ENCODE measurements at places on chromosomes 5 and 9.

DNA sequence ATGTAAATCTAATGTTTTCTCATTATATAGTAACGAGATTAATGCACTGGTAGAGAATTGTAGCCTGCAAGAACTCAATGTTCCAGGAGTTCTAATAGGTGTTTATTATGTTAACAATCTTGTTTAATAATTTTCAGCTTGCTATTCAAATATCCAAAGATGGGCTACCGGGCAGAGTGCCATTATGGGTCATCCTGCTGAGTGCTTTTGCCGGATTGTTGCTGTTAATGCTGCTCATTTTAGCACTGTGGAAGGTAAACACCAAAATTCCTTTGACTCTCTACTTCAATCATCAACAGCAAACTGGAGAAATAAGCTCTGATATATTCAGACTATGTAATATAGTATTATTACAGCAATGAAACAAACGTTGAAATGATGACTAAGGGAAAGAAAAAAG lies 41.9 kb upstream of the ITGA2 start:
- DNase-seq = no peak

DNA sequence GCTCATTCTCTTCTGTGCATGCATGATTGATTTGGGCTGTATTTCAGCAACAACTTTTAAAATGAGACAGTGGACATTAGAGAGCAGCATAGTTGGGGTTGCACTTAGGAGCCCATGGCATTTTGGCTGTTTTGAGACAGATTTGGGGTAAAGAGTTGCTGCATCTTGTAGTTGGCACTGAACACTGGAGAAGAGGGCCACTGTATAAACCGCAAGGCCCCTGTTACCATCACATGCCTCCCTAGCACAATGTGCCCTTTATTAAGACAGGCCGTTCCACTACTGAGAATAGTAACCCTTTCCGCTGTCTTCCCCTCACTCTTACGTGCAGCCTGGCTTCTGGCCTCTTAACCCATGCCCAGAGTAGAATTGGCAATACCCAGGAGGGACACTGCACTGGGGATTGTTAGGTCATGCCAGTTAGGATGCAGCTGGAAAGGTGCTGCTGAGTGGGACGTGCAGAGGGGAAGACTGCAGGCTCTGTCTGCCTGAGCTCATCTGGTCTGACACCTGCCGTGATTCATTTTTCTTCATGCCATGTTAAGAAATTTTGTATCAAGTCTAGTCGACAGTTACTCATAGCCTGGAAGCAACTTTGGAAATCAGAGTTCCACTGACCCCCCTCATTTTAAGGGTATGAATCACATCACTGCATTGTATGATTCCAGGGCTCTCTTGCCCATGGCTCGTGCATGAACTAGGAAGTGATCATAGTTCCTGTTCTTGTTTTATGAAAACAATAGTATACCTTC lies 146.9 kb upstream of the DMRT1 start:
- no peak for DNase-seq

DNA sequence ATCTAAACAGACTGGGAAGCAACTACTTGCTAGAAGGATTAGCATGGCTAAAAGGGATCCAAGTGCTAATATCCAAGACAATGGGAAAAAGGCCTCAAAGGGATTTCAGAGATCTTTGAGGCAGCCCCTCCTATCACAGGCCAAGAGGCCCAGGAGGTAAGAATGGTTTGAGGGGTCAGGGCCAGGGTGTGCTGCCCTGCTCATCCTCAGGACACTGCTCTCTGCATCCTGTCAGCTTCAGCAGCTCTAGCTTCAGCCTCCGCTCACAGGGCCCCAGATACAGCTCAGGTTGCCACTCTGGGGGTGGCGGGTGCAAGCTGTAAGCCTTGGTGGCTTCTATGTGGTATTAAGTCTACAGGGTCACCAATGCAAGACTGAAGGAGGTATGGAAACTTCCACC lies 278.7 kb downstream of the PARP8 start:
- no peak for DNase-seq

GRCh38 chr5:142304013-142304701 lies 20.7 kb downstream of the SPRY4 start:
- no peak for DNase-seq

DNA sequence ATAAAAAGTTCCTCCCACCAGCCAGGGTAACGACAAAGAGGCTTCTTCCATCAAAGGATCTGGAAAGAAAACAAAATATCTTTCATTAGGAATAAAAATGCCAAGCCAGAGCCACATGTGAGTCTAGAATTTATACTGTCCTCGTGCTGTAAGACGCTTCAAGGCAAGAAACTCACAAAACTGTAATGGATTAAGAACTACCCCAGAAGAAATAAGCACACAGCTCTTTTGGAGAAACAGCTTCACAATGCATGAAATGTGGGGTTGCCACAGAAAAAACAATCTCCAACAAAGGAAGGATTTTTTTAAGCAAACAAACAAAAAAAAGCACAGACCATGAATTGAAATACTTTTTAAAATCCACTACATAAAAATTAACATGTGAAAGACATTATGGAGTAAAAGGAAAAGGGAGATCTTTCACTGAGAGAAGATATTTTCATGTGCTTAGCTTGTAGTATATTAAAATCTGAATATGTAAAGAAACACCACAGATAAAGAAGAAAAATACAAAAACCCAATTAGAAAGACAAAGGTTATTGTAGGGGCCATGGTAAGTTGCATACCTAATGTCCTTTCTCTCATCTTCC lies 140.5 kb upstream of the NFIL3 start:
- no peak for DNase-seq

GRCh38 chr9:99385814-99386279 lies 163.8 kb downstream of the SEC61B start:
- no peak for DNase-seq

DNA sequence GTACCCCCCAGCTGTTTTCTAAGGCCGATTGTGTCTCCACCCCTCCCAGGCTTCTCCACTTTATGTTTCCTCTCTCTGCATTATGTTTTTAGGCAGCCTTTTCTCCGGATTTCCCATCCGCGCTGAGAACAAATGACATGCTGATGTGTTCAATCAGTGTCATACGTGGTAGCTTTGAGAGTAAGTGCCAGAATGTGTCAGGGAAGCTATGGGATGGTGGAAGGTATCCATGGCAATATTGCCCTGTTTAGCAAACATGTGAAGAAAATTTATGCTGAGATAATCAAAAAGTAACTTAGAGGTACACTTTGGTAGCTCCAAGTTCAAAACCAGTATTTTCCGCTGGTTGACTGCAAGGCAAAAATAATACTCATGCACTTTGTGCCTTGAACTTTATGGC lies 36.6 kb upstream of the LECT2 start:
- DNase-seq = no peak

DNA sequence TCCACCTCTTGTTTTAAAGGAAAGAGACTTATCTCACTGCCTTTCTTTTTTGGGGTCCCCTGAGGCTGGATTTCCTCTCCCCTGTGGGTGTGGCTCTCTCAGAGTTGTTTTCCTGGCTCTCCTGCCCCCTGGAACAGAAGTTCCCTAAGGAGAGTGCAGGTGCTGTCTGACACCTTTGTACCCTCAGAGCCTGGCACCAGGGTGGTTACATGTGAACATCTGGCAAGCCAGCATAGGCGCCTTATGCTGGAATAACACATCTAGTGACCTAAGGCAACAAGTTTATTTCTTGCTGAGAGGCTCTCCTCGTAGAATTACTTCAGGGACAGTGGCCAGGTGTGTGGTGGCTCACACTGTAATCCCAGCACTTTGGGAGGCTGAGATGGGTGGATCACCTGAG lies 172.9 kb upstream of the PTCH1 start:
- DNase-seq = no peak

GRCh38 chr5:122846051-122846550 lies 688 bp downstream of the SNX24 start:
- DNase-seq = no peak

DNA sequence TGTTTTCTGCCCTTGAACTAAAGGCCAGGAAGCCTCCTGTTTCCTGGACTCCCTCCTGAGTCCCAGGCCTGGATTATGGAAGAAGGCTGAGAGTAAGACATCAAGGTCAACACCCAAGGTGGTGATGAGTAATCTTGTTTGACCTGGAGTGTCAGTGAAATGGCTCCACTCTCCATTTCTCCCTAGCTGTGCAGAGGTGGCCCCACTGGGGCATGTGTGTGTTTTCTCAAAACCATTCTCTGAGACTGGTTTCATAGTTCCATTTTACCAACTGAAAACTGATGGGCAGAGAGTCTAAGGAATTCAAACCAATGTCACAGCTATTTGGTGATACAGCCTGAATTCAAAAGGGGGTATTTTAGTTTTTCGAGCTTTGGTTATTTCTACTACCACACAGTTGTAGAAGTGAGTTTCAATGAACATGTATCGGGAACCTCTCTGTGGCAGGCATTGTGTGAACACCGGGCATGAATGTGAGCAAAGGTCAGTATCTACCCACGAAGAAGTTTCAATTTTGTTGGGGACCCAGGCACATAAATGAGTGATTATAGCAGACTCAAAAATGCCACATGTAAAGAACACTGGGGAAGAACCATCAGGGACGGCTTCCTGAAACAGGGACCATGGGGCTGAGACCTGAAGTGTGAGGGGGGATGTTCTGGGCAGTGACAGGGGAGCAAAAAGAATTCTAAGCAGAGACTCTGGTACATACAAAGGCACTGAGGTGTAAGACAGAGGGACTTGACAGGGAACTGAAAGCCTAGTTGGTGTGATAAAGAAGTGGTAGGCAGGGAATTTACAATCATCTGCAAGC lies 269.6 kb upstream of the KLF4 start:
- no peak for DNase-seq

GRCh38 chr5:35979715-35980114 lies 11.5 kb downstream of the UGT3A1 start:
- no peak for DNase-seq

DNA sequence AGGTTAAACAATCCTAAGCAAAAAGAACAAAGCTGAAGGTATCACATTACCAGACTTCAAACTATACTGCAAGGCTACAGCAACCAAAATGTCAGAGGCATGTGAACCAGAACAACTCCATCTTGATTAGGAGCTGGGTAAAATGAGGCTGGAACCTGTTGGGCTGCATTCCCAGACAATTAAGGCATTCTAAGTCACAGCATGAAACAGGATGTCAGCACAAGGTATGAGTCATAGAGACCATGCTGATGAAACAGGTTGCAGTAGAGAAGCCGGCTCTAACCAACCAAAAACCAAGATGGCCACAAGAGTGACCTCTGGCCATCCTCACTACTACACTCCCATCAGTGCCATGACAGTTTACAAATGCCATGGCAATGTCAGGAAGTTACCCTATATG lies 252.0 kb downstream of the RASEF start:
- no peak for DNase-seq

- no peak for DNase-seq
Observed at GRCh38 chr9:72443855-72444254, 77.6 kb upstream of the TMC1 start.

DNA sequence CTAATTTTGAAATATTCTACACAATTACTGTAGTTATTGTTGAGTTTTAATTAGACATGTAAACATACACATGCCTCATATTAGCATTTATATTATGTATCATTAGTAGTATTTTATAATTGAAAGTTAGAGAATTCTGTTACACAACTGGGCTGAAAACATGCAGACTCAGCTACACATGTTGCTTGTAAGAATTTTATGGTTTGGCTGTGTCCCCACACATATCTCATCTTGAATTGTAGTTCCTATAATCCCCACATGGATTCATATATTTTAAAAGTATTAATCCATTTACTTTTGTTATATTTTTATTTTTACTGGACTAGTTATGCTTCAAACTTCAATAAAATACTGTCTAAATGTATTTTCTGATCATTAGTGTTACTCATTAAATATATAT lies 2075.3 kb upstream of the C9orf72 start:
- no peak for DNase-seq
